ENCODE measurements at places on chromosomes 11 and 22.

DNA sequence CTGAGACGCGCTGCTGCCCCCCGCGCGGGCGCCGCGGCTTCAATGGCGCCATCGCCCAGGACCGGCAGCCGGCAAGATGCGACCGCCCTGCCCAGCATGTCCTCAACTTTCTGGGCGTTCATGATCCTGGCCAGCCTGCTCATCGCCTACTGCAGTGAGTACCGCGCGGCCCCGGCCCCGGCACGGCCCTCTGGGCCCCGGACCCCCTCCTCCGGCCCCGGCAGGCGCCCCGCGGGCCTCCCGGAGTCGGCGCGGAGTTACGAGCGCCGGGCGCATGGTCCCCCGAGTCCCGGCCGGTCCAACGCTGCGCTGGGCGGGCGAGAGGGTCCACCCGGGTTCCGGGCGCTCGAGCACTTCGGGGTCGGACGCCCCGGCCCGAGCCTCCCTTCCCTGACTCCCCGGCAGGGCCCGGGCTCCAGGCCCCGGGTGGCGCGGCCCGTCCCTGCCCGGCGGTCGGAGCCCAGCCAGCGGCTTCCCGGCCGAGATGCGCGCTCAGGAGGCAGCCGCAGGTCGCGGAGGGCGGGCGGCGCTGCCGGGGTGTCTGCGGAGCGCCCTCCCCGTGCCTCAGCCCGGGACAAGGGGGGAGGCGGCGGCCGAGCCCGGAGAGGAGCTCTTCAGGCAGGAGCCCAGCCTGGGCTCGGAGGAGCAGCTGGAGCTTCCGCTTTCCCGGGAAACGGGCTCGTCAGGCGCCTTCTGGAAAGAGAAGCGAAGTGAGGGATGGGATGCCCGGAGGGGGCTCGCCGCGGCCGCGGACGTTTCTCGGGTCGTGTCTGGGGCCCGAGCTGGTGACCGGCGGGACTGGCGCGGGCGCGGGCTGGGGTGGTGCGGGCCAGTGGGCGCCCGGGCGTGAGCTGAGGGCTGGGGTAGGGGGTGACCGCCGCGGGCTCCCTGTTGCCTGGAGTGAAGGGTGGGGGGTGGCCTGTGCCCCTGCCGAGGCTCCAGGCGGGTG, 1337.8 kb downstream of the BRD1 start:
- no peak for DNase-seq

- DNase-seq: no peak
Measured at GRCh38 chr22:35578836-35579575, 38.1 kb downstream of the MB start.

DNA sequence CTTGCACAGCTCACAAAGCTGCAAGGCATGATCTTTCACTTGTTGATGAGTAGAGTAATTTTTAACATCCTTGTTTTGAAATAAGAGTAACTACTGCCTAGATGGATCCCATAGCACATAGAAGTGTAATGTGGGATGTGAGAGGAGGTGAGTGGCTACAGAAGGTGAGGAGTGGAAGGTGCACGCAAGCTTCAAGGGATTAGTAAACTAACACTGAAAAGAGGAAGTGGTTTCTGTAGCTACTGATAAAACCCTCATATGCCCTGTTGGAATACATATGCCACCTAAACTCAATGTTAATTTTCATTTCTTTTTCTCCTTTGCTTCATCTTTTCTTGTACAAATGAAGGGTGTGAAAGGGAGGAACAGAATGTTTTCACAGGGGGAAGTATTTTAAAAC, 22.0 kb upstream of the CTSC start:
- DNase-seq: no peak

GRCh38 chr11:71300187-71300586, 47.8 kb upstream of the SHANK2 start:
- no peak for DNase-seq

- DNase-seq: peak; percentile 47
Measured at GRCh38 chr22:29258407-29259252, 9.2 kb downstream of the RHBDD3 start.

- no peak for DNase-seq
Measured at GRCh38 chr22:44935724-44936123, 74.1 kb downstream of the PHF21B start.

- DNase-seq: no peak
Measured at GRCh38 chr11:67287355-67288197, 1.5 kb upstream of the ANKRD13D start.

DNA sequence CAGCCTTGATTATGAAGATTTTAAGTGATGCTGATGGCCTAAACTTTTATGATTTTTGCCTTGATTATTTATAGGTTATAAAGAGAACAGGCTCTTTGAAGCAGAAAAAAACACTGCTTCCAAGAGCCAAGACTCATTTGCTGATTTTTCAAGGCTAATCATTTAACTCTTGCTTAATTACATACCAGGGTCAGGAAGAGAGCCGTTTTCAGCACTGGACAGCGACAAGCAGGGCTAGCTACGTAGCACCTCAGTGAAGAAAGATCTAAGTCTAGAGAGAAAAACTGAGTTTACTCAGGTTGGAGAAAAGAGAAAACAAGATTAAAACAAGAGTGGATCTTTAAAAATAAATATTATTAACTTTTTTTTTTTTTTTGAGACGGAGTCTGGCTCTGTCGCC, 615.4 kb upstream of the B3GAT1 start:
- no peak for DNase-seq

All from D341Med (cell line).